NCI-H69 (cell line): ENCODE measurements at places on chromosomes 3 and 15.

- DNase-seq = peak; percentile 94
These were observed 160.7 kb downstream of the SQOR start for GRCh38 chr15:45795440-45796069.

DNA sequence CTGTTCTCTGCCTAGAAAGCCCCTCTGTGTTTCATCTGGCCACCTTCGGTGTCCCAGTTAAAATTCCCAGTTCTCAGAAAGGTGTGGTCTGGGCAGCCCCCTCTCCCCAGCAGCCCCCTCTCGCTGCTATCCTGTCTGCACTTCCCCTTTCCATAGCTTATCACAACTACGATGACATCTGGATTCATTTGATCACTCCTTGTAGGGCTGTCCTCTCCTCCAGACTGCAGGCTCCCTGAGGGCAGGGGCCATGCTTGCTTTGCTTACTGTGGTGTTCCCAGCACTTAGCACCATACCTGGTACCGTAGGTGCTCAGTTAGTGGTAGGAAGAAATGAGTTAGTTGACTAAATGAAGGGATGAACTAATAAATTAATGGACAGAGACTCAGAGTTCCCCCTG lies 26.3 kb upstream of the GOLGA6C start:
- DNase-seq = no peak

DNA sequence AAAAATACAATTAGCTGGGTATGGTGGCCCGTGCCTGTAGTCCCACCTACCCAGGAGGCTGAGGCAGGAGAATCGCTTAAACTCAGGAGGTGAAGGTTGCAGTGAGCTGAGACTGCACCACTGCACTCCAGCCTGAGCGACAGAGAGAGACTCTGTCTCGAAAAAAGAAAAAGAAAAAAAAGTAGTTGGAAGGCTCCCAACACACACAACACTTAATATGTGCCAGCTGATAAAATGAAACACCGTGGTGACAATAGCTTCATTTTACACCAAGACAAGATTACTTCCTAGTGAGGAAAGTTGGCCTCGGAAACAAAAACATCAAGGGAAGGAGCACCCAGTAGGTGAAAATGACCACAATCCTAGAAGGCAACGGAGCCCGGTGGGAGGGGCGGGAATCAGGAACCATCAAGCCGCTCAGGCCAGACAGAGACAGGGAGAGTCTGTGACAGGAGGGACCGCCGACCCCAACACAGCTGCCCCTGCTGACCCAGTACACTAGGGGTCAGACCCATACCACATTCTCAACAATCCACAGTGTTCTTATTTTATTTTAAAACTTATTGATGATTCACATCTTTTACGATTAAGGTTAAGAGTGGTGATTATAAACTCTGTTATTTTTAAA lies 54.5 kb upstream of the OCA2 start:
- DNase-seq = no peak

DNA sequence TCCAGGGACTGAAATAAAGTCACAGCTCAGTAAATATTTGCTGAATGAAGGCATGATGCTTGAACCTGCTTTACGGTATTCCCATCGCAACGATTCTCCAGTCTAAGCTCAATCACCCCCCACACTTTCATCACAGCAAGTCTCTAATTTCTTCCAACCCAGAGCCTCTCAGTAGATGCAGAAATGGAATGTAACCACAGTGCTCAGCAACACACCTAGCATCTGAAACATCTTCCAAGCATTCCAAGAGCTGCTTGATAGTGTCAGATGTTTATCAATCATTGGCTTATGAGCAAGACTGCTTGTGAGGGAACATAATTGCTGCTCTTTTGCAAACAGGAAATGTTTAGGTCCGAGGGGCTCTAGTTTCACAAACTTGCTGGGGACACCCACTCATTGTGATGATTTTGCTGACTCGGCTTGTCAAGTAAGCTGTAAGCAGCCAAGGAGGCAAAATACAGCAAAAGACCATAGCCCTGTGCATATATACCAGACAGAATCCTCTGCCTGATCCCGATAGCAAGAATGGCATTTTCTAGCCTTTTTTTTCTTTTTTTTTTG lies 751.2 kb downstream of the NR2F2 start:
- DNase-seq = no peak

DNA sequence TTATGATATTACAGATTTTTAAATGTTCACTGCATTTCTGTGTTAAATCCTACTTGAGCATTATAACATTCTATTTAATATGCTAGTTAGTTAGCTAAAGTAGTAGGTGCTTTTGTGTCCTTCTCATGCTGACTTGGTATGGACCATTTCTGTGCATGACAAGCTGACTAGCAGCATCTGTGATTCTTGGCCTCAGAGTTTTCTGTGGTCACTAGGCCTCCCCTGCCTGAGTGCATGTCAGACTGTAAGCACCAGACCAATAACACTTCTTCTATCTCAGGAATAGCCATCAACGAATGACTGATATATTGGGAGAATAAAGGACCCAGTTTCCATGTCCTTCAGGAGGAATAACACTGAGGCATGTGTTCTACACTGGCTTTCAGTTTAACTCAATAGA lies 22.6 kb upstream of the SLC7A14 start:
- no peak for DNase-seq

DNA sequence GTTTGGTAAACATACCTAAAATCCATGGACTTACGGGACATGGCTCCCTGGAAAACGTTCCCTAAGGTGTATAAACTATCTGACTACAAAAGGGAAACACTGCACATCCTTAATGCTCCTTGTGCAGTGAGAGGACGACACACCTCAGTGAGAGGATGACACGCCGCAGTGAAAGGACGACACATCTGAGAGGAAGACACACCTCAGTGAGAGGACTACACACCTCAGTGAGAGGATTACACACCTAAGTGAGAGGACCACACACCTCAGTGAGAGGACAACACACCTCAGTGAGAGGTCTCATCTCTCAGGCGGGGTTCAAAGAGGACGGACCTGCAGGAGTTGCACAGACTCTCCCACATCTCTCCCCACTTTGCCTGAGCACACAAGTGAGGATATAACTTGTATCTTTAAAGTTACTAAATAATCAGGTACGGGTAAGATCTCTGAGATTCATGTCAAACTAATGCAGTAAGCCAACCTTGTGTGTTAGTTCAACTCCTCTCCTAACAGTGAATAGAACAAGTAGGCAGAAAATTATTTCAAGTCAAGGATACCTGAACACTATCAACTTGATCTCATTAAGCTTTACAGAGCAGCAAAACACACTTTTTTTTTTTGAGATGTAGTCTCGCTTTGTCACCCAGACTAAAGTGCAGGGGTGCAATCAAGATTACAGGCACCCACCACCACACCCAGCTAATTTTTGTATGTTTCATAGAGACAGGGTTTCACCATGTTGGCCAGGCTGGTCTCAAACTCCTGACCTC lies 32.1 kb downstream of the HERC2 start:
- no peak for DNase-seq

- DNase-seq = peak; percentile 51
These were observed 908 bp upstream of the RARB start for GRCh38 chr3:25427155-25427554.

DNA sequence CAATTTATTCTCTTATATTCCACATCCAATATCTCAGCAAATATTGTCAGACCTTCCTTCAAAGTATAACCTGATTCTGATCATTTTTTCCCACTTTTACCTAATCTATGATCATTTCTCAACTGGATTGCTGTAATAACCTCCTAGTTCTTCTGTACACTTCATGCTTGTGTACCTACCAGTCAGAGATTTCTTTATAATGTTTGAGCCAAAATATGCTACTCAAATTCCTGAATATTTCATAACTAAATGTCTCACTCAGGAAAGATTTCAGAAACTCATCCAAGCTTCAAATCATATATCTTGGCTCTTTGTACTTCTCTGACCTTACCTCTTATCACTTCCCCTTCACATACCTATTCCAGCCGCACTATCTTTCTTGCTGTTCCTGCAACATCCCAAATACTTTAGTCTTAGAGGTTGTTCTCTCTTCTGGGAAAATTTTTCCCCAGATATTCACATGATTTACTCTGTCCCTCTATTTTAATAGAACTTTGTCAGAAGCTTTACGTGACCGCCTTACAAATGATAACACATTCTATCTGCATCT lies 20.0 kb downstream of the BCHE start:
- no peak for DNase-seq

- peak; percentile 51 for DNase-seq
These were observed 34.8 kb upstream of the RASA2 start for GRCh38 chr3:141452045-141452444.

- DNase-seq = no peak
These were observed 99.2 kb downstream of the TPRA1 start for GRCh38 chr3:127491323-127491722.

DNA sequence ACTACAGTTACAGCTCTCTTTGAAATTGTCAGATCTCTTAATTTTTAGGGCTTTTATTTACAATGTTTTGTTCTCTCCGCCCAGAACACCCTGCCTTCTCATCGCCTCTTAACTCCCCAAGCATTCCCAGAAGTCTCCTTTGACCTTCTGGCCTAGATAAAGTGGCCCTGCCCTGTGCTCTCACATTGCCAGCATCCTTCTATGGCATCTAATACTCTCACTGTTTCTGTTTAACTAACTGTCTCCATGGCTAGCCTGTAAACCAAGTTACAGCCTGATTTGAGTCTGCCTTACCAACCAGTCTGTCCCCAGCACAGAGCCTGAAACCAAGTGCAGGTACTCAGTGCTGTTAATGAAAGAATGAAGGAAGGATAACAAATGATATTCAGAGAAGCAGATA lies 19.9 kb downstream of the COL8A1 start:
- DNase-seq = no peak

GRCh38 chr3:184952671-184953070 lies 140.7 kb downstream of the VPS8 start:
- no peak for DNase-seq

- peak; percentile 4 for DNase-seq
These were observed 43.2 kb downstream of the ARHGEF3 start for GRCh38 chr3:56758539-56758981.

DNA sequence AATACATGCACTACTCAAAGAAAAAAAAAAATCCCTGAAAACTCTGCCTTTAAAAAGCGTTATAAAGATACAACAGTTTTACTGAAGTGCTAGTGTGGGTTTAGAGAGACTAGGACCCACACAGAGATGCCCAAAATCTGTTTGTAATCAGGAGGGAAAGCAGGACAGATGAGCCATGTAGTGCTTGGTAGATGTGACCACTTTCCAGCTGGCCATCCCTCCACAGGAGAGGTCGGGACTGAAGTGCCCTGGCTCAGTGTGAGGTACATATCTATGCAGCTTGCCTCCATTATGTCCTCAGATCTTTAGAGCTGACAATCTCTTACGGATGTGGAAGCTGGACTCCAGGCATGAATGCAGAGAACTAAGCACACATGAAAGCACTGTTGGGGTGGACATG lies 57.5 kb upstream of the NANOGP8 start:
- DNase-seq = no peak

DNA sequence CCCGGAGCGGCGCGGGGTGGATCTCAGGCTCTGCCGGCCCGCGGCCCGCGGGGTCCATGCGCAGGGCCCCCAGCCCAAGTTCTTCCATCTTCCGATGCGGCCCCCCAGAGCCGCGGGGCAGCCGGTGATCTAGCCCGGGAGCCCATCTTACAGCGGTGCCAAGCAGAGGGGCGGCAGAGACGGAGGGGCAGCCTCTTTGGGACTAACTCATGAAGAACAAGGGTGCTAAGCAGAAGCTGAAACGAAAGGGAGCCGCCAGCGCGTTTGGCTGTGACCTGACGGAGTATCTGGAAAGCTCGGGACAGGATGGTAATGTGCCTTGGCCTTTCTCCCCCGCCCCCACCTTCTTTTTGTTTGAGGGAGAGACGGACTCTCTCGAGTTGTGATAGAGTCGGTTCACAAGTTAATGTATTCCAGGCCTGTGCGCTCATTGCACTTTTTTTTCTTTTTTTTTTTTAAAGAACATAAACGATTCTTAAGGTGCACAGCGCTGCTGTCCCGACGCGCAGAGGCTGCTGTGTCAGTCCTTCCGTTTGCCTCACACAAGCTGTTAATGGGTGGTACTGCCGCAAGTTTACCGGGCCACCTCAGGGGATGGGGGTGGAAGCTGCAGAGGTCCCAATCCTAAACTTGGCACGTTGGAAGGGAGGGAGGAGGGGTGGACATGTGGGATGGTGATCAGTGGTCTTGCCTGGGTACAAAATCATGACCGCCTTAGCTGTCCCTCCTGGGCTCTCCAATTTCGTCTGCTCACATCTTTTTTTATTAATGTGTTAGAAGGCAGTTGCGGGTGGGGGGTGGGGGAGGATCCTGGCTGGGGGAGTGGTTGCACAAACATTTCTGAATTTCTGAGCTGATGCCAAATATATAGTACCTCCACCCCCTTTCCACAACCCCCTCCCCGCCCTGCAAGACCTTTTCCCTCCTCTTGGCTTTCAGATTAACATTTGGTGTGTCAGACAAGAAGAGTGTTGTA lies 801 bp downstream of the ARHGAP31 start:
- DNase-seq = no peak

- DNase-seq = no peak
These were observed 56.8 kb downstream of the ZNF445 start for GRCh38 chr3:44420676-44421075.

DNA sequence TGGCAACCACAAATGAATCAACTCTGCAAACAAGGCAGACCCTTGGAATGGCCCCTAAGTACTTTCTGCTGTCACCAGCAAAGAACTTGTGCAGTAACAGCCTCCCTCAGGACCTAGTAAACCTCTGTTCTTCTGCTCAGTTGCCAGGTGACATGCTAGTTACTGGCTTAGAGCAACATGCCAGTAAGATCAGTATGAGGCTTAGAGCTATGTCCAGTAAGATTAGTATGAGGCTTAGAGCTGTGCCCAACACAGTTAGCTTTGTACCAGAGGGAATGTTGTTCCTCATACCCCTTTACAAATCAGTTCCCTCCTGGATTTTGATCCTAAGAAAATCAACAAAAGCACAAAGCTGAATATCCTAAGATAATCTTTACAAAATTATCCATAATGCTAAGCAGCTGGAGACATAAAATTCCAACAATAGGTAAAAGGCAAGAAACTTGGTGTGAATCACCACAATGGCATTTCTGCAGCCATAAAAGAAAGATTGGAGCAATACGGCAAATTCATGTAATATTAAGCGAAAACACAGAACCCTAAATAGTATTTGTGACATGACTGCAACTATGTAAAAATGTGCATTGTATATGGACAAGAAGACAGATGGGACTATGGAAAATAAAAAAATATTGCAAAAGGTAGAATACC lies 107.3 kb upstream of the LPP start:
- no peak for DNase-seq
